ENCODE measurements at places on chromosomes 13 and 19. TPM values are rescaled to one million over a fixed set of nuclear protein-coding genes. Genes with fewer than 3 reads are reported as not detected.

- DNase-seq, result no peak
Observed at GRCh38 chr19:1167687-1168571, 6.1 kb downstream of the SBNO2 start.

DNA sequence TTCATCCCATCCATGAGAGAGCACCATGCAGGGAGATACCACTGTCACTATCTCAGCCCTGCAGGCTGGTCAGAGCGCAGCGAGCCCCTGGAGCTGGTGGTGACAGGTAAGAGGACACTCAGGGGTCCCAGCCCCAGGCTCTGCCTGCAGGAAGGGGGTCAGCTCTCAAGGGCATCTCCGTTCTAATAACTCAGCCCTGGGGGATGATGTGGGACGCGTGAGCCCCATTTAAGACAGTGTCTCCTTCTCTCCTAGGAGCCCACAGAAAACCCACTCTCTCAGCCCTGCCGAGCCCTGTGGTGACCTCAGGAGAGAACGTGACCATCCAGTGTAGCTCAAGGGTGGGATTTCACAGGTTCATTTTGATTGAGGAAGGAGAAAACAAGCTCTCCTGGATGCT is 15.5 kb upstream of the KIR3DL3 start:
- DNase-seq, result no peak

DNA sequence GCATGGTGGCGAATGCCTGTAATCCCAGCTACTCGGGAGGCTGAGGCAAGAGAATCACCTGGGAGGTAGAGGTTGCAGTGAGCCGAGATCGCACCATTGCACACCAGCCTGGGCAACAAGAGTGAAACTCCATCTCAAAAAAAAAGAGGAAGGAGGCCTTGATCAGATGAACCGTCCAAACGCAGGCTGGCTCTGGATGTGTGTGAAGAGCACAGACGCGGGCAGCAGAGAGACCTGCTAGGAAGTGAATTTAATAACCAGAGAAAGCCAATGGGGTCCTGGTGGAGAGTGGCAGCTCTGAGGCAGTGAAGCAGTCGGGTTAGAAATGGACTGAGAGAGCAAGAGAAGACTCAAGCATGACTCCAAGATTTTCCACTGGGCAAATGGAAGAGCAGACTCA is 136.5 kb downstream of the RNF17 start:
- no peak for DNase-seq

- DNase-seq, result peak; percentile 78
Observed at GRCh38 chr19:6801485-6802086, 29.1 kb downstream of the VAV1 start.

GRCh38 chr19:12365236-12366162 is at the start of gene ZNF442:
Gene ZNF442, minus strand, starts transcription at chr19:12365683. Its CDS starts 2,052 bp downstream, at chr19:12363631.
- DNase-seq, result peak; percentile 95

GRCh38 chr13:36673352-36673751 is 468 bp upstream of the SERTM1 start:
- no peak for DNase-seq

DNA sequence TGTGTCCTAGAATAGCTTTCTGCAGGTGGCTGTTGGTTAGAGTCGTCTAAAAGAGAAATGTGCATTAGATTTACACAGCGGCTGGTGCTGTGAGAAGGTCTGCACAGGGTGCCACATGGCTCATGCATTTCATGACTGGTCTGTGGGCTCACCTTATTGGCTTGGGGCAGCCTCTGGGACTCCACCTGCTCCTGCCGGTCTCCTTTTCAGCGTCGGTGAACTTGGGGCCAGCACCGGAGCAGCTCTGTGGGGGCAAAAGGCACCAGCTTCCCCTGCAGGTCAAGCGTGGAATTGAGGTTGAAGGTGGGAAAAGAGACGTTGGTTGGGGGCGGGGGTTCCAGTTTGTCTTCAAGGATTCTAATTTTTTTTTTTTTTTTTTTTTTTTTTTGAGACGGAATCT is 3.1 kb upstream of the PNMA8C start:
- no peak for DNase-seq

SIGLEC5 gene
- not detected for total RNA-seq

ZNF177 gene
- 0.82 TPM for total RNA-seq

- DNase-seq, result no peak
Observed at GRCh38 chr19:9917321-9917720, 19.0 kb downstream of the OLFM2 start.

CGB8 gene
- total RNA-seq, result not detected

- DNase-seq, result no peak
Observed at GRCh38 chr13:112814905-112815585, 125.2 kb downstream of the ATP11A start.

DNA sequence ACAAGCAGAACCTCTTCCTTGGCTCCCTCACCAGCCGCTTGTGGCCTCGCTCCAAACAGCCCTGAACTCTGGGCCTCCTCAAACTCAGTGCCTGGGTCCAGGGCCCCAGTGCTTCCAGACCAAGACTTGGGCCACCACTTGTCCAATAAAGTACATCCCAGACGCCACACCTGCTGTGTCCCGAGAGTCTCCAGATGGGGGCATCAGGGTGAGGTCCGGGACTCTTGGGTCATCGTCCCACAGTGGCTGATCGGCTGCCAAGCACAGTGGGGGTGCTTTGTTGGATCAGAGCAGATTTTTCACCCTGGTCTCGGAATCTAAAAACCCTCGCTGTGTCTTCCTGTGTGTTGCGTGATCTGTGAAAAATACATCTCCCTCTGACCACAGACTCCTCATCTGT is 9.0 kb upstream of the DLL3 start:
- no peak for DNase-seq

EHD2 gene
- 9.6 TPM for total RNA-seq

GPC5 gene
- 0.22 TPM for total RNA-seq

- DNase-seq, result no peak
Observed at GRCh38 chr13:39403106-39403505, 199.9 kb downstream of the LHFPL6 start.

- peak; percentile 5 for DNase-seq
Observed at GRCh38 chr19:56097306-56097705, 23.8 kb downstream of the ZNF787 start.

ZNF350 gene
- total RNA-seq, result 11.6 TPM

GRCh38 chr19:10832939-10833296 is 3.1 kb downstream of the TMED1 start:
- DNase-seq, result no peak

GRCh38 chr19:1513499-1514294 is 878 bp upstream of the ADAMTSL5 start:
- DNase-seq, result peak; percentile 58

GRCh38 chr13:27023385-27024073 is 148.1 kb downstream of the USP12 start:
- no peak for DNase-seq

DNA sequence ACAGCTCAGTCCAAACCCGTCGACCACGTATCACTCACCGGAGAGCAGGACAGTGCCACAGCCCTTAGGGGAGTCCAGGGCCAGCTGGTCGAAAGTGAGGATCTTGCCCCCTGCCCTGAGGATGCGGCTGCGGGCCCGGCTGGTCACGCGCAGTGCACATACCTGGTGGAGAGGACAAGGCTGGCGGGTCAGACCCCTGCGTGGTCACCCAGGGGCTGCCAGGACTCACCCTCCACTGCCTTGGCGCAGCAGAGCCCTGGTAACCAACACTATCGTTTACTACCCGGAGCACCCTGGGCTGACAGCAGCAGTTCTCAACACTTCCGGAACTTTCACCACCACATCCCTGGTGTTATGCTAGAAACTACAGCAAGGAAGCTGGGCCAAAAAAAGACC is 1.2 kb upstream of the FAM83E start:
- no peak for DNase-seq

DNA sequence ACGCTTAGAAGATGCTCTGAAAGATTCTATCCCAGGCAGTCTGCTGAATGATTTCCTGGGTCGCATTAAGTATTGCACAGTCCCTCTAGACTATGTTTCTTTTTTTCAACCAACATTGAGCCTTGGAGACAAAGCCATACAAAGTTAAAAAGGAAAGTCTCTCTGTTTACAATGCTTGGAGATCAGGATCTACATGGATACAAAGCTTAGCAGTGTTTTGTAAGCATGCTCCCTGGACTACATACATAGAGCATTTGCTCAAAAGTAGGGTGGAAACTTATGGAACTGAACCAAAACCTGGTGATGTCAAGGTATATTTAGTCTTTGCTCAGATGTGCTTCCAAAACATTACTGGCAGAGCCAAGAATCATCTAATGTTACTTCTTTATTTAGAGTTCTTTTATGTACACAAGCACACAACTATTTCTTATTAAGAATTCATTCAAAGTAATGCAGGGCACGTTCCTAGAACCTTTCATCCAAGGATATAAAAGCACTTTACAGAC is 241.2 kb downstream of the ABCC4 start:
- no peak for DNase-seq

DNA sequence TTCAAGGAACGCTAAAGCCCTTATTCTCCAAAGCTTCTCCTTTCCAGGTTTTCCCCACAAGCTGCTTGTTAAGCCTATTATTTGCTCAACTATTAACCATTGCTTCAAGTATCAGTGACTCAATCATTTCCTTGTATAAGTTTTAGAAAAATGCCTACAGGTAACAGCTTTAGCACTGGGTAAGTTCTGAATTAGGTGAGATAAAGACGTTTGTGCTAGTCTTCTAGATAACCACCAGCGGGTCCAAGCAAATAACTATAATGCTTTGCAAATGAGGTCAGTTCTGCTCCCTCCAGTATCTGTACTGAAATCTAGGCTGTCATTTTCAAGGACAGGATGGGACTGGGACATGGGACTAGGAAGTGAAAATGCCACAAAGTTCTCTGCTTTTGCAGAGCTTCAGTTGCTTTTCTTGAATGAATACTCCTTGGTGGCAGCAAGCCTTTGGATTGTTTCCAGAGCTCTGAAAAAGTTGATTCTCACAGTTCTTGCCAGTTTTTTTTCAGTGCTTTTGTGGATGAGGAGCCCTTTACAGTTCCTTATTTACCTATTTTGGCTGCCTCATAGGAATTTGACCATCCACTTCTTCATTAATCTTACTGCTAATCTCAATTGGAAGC is 1487.7 kb downstream of the EFNB2 start:
- DNase-seq, result no peak

HRC gene
- 1.3 TPM for total RNA-seq

- DNase-seq, result no peak
Observed at GRCh38 chr19:45906221-45906620, 3.8 kb upstream of the MYPOP start.

- DNase-seq, result no peak
Observed at GRCh38 chr13:96200810-96201209, 110.9 kb downstream of the HS6ST3 start.

DNA sequence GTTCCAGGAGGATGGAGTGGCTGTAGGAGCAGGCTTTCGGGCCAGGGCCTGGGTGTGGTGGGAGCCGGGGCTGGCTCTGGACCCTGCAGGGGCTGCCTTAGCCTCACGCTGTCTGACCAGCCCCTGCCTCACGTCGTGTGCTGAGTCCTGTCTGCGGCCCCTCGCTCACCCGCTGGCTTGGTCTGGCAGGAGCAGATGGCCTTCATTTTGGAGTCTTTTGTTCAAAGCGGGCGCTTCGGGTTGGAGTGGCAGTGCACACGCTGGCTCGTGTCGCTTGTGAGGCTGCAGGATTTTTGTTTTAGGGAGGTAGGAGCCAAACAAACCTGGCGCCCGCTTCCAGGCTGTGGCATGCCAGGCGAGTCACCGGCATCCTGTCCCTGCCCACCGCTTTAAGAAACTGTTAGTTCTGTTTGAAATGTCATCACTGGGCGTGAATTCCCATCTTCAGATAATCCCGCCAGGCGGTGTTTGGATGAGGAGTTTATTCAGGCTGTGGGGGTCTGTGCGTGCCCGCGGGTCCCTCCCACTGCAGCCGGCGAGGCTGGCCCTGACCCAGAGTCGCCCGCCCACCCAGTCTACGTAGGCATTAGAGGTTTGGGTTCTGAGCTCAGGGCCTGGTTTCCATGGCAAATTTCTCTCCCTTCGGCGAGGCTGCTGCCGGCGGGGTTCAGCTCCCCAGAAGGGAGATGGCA is 89.8 kb downstream of the KDM4B start:
- DNase-seq, result no peak

TNFRSF19 gene
- 1.1 TPM for total RNA-seq

GRCh38 chr13:21694831-21695230 is 24.0 kb downstream of the FGF9 start:
- DNase-seq, result no peak

- no peak for DNase-seq
Observed at GRCh38 chr19:55285229-55285890, 1.6 kb downstream of the BRSK1 start.

ELANE gene
- total RNA-seq, result 0.81 TPM

RAD23A gene
- 80.3 TPM for total RNA-seq

Data from left colon (tissue), 2 donors.